Activated naive CD8-positive, alpha-beta T cell treated with anti-CD3 and anti-CD28 coated beads, Interleukin-2, amount 10 ng/mL, durations not matched to agents 7 days and 5 days (primary cell): ENCODE measurements at places on chromosomes 2 and 18.

DNA sequence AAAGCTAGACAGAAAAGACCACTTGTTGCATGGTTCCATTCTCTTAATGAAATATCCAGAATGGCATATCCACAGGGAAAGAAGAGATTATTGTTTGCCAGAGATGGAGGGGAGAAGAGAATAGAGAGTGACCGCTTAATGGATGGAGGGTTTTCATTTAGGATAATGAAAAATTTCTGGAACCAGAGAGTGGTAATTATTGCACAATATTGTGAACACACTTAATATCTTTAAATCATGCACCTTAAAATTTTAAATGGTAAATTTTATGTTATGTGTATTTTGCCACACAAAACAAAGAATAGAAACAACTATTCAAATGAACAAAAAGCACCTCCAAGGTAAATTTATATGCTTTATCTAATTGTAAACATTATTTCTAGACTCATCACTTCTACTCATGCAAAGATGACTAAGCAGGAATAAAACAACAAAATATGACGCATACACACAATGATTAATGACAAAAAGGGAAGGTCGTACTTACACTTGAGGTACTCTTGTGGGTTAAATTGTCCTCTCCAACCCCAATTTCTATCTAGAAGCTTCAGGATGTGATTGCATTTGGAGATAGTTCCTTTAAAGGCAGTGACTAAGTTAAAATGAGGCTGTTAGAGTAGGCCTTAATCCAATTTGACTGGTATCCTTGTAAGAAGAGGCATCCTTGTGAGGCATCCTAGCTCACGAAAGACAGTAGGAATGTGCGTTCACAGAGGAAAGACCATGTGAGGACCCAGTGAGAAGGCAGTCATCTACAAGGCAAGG, 18.7 kb upstream of the DHRS9 start:
- no peak for DNase-seq

DNA sequence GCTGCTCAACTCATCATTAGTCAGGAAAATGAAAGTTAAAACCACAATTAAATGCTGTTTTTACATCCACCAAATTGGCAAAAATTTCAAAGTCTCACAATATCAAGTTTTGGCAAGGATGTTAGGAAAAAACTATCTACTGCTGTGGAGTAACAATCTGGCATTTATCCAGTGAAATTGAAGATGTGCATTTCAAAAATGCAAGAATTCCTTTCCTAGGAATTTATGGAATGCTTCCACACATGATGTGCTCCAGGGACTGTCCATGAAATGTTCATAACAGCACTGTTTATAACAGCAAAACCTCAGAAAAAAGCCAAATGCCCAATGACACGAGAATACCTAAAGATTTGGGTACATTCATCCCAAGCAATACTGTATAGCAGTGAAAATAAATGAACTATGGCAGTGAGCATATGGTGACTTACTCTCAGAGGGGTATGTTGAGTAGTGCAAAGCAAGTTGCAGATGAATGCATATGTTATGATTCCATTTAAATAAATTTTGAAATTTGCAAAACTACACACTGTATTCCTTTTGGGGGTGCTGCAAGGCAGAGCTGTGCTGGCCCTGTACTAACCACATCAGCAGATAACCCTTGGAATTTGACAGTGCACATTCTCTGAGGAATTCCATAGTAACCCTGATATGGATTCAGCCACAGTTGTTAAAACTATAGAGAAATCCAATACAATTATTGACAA, 41.3 kb upstream of the GYPC start:
- DNase-seq: no peak

DNA sequence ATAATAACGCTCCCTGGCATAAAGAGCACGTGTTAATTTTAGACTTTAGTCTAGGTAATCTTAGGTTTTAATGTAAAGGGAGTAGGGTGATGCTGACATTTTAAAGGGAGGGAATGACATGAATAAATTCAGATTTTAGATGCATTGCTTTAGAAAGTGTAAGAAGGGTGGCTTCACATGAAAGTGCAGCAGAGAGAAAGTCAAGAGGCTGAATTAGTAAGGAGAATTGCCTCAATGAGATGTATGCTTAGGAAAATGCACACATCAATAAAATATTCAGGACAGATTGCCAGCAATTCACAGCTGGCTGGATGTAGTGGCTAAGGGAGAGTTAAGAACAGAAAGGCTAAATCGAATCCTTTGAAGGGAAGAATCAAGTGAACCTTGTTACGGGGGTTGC, 165.5 kb upstream of the CDH19 start:
- no peak for DNase-seq

DNA sequence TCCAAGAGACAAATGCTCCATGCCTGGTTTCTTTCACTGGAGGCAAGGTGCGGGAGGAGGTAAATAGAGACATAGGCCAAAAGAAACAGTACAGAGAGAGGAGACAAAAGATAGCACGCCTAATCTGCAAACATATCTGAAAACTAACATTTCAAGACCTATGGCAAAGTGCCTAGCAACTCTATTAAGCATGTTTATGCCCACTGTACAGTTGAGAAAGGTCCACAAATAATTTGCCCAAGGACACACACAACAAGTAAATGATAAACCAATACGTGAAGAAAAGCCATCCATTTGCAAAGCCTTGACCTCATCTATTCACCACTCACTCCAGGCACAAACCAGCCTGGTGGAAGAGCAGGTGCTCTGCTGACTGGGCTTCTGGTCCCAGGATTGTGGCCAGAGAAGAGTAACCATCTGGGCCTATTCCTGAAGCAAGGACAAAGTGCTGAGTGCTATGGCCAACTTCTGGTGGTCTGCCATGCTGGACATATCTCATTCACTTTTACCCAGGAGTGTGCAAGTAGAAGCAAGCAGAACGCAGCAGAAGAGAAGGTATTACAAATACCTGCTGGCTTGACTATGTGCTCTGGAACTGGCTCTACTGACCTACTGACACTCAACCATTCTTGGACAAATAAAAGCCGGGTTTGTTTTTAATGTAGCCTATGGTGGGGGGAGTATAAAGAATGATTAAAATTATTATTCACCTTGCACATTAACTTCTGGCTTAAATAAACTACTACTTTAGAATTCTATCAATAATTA, 25.3 kb downstream of the TMEM131 start:
- DNase-seq: no peak
